ENCODE measurements at places on chromosomes 5 and 9.

- DNase-seq: no peak
Measured at GRCh38 chr5:88776692-88777091, 106.3 kb downstream of the MEF2C start.

DNA sequence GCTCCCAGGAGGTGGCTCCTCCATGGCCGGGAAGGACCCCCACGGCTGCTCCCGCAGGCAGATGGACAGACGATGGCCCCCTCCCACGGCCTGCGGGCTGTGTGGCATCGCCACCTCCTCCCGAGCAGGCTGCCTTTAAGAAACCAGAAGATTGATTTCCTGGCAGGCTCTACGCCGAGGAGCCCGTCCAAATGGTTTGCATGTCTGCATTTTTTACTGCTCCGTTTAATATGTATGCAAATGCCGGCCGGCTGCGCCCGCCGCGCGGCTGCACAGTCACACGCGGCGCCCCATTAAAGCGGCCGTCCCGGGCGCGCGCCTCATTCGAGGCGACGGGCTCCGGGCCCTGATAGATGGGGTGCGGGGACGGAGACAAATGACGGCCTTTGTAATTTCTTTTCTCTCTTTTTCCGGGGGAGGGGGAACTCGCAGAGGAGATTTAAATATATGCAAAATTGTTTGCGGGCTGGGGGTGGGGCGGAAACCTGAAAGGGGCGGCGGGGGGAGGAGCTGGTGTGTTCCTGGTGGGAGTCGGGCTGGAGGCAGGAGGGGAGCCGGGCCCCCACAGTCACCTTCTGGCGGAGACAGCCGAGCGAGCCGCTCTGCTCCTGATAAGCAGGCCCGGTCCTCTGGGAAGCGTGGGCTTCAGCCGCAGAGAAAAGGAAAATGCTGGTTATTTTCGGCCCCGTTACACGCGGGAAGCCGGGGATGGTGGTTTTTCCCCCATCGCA is 158.7 kb upstream of the IER5L start:
- DNase-seq: no peak

GRCh38 chr5:157290156-157290980 is 24.4 kb downstream of the CYFIP2 start:
- DNase-seq: no peak

GRCh38 chr5:180816608-180817534 is 14.3 kb upstream of the MGAT1 start:
- no peak for DNase-seq

- DNase-seq: no peak
Measured at GRCh38 chr5:73592551-73592950, 27.0 kb downstream of the UTP15 start.

- DNase-seq: no peak
Measured at GRCh38 chr9:76893395-76893932, 12.4 kb downstream of the PRUNE2 start.

- DNase-seq: no peak
Measured at GRCh38 chr5:73268826-73269225, 95.8 kb downstream of the TMEM174 start.

DNA sequence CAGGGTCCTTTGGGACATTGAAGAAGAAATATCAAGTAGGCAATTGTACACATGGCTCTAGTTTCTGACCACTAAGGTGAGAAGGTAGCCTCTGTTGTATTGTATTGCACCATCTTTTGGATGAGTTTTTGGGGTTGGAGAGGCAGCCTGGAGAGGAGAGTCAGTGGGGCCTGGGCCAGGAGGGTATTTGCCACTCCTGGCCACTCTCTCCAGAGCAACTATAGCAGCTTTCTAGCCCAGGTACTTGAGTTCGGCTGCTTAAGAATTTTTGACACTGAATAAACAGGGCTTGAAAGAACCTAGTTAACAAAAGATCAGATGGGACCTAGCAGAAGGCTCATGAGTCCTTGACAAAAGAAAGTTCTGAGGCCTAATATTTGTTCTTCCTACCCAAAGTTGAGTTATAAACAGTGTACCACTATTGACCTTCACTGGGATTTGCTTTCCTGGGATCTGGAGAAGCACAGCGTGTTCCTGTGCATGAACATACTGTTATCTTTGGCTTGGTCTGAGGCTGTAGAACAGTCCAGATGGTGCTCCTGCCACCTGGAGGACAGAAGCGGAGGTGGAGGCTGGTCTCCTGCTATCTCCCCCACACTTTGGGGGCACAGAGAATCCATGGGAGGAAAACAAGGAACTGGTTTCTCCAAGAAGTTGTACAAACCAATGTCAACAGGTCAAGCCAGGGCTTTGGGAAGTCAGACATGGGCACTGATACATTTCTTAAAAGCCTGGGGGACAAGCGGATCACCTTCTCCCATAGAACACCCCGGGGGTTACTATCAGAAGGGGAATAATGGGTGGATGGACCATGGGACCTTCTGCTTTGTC is 110.4 kb upstream of the LIFR start:
- no peak for DNase-seq

GRCh38 chr5:94689908-94690307 is 71.4 kb downstream of the SLF1 start:
- DNase-seq: no peak

DNA sequence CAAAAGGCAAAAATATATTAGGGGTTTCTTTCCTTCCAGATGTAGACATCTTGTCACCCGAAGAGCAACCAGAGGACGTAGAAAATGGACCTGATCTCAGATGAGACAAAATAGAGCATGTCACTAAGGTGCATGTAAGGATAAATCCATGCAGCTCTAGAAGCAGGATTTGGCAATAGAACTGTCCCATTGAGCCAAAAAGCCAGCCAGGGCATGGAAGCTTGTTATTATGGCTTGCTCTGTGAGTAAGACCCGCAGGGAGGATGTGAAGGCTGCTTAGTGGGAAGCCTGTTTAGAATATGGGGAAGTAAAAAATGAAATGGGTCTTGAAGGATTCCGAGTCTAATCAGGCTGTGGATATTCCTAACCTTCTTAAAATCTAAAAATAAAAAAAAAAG is 165.6 kb upstream of the MPDZ start:
- no peak for DNase-seq

DNA sequence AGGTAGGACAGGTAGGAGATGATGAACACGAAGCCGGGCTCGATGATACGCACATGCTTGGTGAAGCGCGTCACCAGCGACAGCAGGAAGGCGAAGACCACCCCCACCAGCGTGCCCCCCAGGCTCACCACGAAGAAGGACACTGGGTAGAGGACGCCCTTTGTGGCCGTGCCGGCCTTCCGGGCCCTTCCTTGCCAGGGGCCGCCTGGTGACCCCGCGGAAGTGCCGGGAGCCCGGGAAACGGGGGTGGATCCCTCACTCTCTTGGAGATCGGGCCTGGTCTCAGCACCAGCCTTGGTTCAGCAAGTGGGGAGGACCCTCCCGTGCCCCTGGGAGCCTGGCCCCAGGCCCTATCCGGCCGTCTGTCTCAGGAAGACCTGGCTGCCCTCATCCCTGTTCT is 39.7 kb downstream of the SLC9A3 start:
- DNase-seq: no peak

DNA sequence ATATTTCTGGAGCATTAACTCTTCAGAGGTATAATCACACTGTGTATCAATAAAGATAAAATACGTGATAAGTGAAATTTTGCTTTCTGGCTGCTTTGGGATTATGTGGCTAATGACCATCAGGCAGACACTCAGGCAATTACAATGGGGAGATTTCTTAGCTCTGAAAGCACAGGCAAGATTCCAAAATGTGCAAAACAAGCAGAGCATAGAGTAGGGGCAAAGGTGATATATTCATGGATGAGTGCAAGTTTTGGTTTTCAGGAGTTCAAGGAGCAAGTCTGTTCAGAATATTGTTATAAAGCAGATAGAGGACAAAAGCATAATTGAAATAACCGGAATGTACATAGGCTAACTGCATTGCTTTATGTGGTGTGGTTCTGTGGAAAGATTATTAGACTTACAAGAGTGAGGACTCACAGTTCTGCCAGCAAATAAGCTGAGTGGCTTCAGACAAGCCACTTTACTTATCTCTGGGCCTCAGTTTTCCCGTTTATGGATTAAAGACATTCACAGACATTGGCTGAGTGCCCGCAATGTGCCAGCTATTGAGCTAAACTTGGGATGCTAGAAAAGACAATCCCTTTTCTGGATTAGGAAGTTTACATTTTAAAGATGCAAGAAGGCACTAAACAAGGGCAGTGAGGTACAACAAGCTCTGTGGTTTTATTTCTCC is 945.6 kb upstream of the ARRDC3 start:
- no peak for DNase-seq

GRCh38 chr9:126459126-126459525 is 132.5 kb downstream of the MVB12B start:
- no peak for DNase-seq

DNA sequence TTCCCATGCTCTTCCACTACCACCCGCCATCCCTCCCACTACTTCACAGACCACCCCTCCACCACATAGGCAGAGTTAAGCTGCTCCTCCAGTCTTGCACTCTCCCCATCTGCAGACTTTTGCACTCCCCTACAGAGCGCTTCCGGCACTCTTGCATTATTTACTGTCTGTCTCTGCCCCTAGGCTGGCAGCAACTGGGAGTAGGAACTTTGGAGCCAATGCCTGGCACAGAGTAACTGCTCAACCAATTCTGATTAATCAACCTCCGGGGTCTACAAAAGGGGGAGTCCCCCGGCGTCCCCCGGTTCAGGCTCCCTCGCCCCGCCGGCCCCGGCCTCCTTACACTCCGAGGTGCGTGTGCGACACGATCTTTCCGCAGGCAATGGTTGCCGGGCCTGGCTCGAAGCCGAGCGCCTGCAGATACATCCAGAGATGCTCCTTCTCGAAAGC is 498 bp downstream of the HAUS6 start:
- no peak for DNase-seq

GRCh38 chr5:6543830-6544560 is 88.8 kb downstream of the NSUN2 start:
- no peak for DNase-seq

GRCh38 chr9:18922161-18922885 is 110.7 kb downstream of the SAXO1 start:
- DNase-seq: no peak

DNA sequence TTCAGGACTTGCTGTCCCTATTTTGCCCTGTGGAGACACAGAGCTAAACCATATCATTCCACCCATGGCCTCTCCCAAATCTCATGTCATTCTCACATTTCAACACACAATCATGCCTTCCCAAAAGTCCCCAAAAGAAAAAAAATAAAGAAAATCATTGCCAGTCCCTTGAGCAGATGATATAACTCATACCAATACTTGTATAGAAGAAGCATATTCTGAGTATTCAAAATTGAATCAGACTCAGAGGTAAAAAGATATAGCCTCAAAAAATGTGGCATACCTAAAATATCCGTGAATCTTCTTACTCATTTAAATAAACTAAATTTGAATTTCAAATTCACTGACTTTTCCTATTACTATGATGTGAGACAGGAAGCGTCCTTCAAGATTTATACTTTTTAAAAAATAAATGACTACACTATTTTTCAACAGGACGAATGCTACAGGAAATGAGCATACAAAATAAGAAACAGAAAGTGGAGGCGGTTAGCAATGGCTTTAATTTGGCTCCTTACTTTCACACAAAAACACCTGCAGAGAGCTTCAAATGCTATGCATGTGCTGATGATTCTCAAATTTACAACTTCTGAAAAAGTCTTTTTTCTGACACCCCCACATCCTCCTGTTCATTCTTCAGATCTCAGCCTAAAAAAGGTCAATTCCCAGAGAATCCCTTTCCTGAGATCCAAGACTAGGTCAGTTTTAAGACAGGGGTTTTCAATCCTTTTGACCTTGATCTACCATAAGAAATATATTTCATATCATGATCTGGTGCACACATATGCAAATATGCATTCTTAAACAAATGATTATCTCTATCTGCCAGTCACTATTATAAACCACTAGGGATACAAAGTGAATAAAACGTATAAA is 39.6 kb upstream of the DMXL1 start:
- DNase-seq: no peak

DNA sequence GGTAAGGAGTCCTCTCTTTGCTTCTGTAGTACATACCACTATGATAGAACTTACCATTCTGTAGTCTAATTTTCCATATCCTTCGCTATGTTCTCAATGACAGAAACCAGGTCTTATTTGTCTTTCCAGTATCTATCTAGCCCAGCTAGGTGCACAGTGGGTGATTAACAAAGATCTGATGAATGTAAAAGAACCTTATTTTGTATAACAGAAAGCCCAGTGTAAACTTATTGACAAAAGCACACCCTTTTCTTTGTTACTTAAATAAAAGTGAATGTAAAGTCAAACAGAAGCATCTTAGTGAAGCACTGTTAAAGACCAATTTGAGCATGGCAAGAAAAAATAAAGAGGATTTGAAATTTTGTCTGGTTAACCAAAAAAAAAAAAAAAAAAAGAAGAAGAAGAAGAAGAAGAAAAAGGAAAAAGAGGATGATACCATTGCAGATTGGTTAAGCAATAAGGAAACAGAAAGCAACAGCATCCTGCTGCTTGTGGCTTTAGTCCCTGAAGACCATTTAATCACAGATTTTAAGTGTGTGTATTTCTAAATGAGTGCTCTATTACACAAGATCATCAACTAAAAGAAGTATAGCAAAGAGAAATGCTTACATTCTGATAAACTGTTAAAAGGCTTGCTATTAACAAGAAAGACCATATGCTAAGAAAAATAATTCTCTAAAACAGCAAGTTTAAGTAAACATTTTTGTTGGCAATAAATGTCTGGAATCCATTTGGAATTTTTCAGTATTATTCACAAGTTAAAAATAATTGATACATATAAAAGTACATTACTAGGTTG is 21.2 kb downstream of the MEGF9 start:
- no peak for DNase-seq

DNA sequence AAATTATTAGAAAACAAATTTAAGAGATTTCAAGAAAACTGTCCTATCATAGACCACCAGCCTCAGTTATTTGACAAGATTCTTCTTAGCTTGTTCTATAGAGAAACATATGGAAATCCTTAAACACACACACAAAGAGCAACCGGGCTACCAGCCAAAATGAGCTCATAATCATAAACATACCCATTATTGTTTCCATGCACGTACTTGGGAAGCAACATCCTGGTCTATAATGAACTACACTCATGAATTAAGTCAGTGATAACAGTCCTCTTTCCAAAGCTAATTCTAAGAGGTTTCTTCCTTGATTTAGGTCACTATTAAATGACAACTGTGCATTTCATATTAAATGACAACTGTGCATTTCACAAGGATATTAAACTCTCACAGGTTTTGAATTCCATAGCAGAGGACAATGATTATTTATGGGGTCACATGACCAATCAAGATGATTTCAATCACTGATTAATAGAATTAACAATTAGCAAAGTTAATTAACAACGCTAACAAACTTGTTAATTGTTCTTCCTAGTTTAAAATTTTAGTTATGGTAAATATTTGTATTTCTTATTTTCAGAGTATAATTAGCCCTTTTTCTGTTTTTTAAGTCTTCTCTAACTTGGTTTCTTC is 77.0 kb downstream of the OXCT1 start:
- DNase-seq: no peak

- DNase-seq: no peak
Measured at GRCh38 chr5:68534131-68534940, 318.8 kb downstream of the PIK3R1 start.

- DNase-seq: no peak
Measured at GRCh38 chr5:74408150-74409043, 232.1 kb downstream of the ENC1 start.

Data from activated CD4-positive, CD25-positive, alpha-beta regulatory T cell (primary cell).